ENCODE measurements at places on chromosomes 7 and 10.

DNA sequence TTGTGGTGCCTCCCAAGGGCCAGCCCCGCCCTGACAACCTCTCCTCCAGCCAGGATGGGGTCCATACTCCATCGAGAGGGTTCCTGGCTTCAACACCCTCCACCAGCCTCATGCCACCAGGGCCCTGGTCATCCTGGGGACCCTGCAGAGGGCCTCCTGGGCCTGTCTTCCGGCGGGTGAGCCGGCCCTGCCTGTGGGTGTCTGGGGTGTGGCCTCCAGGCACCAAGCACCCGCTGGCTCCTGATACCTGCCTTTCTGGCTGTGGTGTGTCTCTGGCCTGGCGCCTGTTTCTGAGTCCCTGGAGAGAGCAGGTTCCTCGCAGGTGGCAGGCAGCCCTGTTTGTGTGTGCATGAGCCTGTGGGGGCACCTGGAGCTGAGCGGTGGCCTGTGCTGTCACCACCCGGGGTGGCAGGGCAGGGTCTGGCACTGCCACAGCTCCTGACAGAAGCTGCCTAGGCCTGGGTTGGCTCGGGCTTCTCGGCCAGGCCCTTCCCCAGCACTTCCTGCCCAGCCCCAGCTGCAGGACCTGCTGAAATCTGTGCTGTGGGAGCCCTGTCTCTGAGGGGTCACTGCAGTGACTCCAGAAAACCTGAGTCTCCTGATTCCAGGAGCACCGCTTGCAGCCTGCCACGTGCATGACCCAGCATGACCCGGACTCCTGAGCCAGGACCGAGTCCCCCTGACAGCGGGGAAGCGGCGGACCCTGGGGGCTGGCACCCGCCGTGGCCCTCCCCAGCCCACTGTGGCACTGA lies 18.4 kb downstream of the ADAM8 start:
- DNase-seq: no peak

DNA sequence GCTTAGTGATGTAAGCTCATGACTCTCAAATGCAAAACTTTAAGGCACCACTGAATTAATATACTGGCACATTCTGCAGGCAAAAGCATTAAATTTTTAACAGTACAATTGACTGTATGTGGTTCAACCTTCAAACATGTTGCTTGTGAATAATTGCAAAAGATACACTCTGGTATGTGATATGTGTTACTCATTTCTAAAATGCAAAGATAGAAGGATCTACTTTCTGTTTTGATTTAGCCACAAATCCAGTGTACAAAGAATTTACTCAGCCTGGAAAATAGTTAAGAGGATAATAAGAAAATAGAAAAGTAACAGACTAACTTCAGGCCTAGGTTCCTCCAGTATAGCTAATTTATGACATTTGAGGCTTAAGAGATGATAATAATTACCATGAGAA lies 66.6 kb upstream of the NOBOX start:
- DNase-seq: no peak

GRCh38 chr7:86733783-86734182 lies 90.1 kb downstream of the GRM3 start:
- DNase-seq: no peak

- DNase-seq: no peak
Measured at GRCh38 chr7:129843365-129843898, 109.3 kb downstream of the UBE2H start.

- DNase-seq: no peak
Measured at GRCh38 chr7:131570401-131570800, 14.0 kb upstream of the PODXL start.

GRCh38 chr10:77836299-77836820 lies 90.2 kb downstream of the DLG5 start:
- peak; percentile 38 for DNase-seq

Measured in stimulated activated CD4-positive, alpha-beta T cell treated with anti-CD3 and anti-CD28 coated beads, Interleukin-1b, Interleukin-23, amount 100 ng/mL, for 1 hour (primary cell).